ENCODE measurements at places on chromosomes 3 and 15. TPM values are rescaled to one million over a fixed set of nuclear protein-coding genes. Genes with fewer than 3 reads are reported as not detected.

The PDCD10 gene
- 78.7 TPM for total RNA-seq

DNA sequence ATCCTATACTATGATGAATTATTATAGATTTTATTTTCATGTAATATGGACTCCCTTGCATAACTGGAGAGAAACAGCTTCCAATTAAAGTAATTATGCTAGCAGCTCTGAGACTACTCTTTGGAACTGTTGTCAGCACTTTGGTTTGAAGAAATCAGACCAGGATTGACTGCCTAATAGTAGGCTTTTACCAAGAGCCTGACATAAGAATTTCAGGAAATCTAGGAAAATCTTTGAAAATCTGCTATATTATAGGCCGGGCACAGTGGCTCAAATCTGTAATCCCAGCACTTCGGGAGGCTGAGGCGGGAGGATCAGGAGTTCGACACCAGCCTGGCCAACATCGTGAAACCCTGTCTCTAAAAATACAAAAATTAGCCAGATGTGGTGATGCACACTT is 62.9 kb downstream of the ZNF609 start:
- no peak overlapping the region for H3K27ac ChIP-seq
- no peak overlapping the region for H3K4me3 ChIP-seq
- no peak for DNase-seq
- no peaks in the 10 kb centered on the region for H3K27me3 ChIP-seq
- H3K36me3 ChIP-seq = no peaks in the 10 kb centered on the region
- peaks cover 25% of the 10 kb centered on the region for H3K4me1 ChIP-seq

DNA sequence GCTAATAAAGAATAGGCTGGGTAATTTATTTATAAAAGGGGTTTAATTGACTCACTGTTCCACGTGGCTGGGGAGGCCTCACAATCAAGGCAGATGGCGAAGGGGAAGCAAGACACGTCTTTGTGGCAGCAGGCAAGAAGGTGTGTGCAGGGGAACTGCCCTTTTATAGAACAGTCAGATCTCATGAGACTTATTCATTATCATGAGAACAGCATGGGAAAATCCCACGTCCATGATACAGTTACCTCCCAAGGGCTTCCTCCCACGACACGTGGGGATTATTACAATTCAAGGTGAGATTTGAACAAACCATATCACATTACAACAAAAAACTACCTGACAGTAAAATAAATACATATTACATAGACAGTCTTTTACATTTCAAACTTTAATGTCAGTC is 414.9 kb downstream of the NAALADL2 start:
- no peak overlapping the region for H3K27ac ChIP-seq
- no peak overlapping the region for H3K4me3 ChIP-seq
- no peaks in the 10 kb centered on the region for H3K27me3 ChIP-seq
- no peak for DNase-seq
- no peaks in the 10 kb centered on the region for H3K4me1 ChIP-seq

- DNase-seq = no peak
- H3K4me3 ChIP-seq = no peak overlapping the region
- H3K36me3 ChIP-seq = no peaks in the 10 kb centered on the region
Measured at GRCh38 chr15:91525751-91526150, 327.8 kb upstream of the SLCO3A1 start.

- no peaks in the 10 kb centered on the region for H3K4me1 ChIP-seq
- DNase-seq = no peak
- H3K36me3 ChIP-seq = no peaks in the 10 kb centered on the region
- no peaks in the 10 kb centered on the region for H3K27me3 ChIP-seq
- H3K27ac ChIP-seq = no peak overlapping the region
- H3K4me3 ChIP-seq = no peak overlapping the region
Measured at GRCh38 chr15:47796830-47797229, 79.5 kb downstream of the SEMA6D start.

DNA sequence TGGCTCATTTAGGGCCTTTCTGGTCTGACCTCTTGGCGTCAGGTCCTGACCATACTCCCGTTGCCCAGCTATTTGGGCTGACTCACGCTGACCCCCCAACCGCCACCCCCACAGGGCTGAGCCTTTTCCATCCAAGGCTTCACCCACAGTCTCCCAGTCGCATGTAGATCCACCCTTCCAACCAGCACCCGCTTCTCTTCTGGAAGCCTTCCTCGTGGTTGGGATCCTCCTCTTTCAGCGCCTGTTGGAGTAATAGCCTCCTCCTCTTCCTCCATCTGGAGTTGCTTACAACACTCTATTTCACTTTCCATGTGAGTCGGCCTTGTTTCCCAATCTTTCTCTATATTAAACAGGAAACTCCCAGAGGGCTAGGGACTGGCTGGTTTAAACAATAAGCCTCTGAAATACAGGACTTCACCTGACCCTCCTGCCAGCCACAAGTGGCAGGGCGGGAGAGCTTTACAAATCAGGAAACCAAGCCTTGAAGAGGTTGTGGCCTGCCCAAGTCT is 2.1 kb upstream of the ALAS1 start:
- H3K4me1 ChIP-seq = peaks cover 24% of the 10 kb centered on the region
- no peaks in the 10 kb centered on the region for H3K27me3 ChIP-seq
- no peaks in the 10 kb centered on the region for H3K36me3 ChIP-seq
- H3K4me3 ChIP-seq = no peak overlapping the region
- no peak for DNase-seq
- H3K27ac ChIP-seq = no peak overlapping the region
